ENCODE measurements at places on chromosomes 6 and 20.

GRCh38 chr6:130337534-130337933, 28.3 kb upstream of the TMEM200A start:
- DNase-seq, result no peak

DNA sequence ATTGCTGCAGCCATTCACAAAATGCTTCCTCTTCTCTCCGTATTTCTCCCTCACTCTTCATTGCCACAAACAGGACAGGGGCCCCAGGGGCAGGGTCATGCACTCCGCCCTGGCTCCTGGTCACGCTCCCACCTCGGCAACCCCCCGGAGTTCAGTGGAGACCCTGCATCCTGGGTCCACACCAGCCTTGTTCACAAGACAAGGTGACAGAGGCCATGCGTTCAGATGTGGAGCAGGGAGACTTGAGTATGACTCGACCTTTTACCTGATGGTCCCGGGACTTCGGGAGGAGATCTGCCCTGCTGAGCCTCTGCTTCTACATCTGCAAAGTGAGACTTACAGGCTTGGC, 49.4 kb downstream of the ANKRD60 start:
- no peak for DNase-seq

DNA sequence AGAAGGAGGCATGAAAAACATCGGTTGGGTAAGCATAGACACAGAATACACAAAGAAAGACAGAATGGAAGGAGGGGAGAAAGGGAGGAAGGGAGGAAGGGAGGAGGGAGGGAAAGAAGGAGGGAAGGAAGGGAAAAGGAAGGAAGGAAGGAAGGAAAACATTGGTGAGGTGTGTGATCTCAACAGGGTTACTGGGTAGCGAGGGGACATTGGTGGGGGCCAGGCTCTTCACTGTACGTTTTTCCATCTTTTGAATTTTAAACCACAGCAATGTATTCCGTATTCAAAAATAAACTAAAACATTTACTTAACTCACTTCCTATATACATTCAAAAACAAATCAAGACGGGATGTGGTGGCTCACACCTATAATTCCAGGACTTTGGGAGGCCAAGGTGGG, 20.7 kb upstream of the BPIFA2 start:
- no peak for DNase-seq

DNA sequence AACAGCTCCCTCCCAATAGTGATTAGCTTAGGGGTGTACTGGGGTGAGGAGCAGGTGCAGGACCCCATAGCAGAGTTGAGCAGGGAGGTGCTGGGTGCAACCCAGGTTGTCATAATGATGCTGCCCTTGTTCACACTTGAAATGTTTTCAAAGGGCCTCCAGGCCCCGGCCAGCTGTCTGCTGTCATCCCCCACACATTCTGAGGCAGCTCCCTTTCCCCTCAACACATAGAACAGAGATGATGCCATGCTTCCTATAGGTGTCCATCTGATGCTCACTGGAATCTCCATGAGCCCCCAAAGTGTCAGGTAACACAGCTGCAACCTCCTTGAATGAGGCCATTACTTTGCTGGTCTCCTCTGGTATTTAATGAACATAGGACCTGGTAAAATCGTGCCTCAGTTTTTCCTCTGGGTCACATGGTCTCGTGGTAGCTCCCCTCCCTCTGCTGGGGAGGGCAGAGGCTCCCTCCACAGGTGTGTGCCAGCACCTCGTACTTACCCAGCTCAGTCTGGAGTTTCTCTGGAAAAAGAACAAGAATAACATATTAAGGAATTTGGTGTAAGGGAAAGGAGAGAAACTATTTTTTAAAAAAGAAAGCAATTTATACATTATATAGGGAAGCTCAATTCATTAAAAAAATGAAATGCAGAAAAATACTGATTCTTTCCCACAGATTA, 5.6 kb downstream of the BTNL2 start:
- no peak for DNase-seq

GRCh38 chr20:25055711-25056495, 2.0 kb downstream of the ACSS1 start:
- DNase-seq, result no peak

- no peak for DNase-seq
Measured at GRCh38 chr6:163579880-163580295, 165.4 kb downstream of the QKI start.

- DNase-seq, result no peak
Measured at GRCh38 chr6:149701714-149702113, 16.2 kb downstream of the LATS1 start.

DNA sequence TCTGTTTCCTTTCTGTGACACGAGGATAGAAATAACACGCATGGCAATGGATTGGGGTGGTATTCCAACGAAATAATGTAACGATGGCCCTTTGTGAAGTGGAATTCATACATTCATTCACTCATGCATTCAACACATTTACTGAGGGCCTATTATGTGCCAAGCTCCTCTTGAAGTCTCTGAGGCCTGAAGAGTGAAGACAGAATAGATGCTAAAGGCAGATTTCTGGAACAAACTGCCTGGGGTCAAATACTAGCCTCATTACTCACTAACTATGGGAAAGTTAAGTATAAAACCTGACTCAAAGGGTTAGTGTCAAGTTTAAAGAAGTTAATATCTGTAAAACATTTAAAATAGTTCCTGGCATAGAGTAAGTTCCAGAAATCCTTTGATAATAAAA, 279.6 kb upstream of the SULF2 start:
- DNase-seq, result no peak

DNA sequence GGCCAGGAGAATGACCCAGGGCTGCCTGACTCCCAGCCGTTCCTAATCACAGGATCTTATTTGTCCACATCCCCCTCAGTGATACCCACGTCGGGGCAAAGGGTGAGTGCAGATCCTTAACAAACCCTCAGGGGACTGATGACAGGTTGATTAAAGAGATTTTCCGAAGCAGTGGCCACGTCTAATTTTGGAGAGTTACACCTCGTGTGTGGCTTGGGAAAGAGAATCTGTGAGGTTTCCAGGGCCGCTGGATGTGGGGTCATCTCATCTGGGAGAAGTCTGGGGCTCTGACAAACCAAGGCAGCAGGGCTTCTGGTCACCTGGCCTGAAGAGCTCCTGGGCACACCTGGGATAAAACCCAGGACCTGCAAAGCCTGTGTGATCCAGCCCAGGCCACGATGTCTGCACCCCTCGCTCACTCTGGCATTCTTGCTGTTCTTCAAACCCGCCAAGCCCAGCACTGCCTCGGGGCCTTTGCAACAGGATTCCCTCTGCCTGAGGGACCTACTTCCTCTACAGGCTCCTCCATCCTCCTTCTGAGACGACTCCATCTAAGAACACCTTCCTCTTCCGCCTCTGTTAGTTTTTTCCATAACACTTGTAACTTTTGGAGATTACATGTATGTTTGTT, 4.7 kb downstream of the JPH2 start:
- DNase-seq, result no peak

- DNase-seq, result no peak
Measured at GRCh38 chr6:157688275-157688959, 134.6 kb upstream of the SNX9 start.

GRCh38 chr6:156840606-156841005, 63.4 kb downstream of the ARID1B start:
- no peak for DNase-seq

GRCh38 chr6:8108031-8108660, 5.8 kb upstream of the EEF1E1 start:
- no peak for DNase-seq

GRCh38 chr6:27531772-27532459, 59.0 kb upstream of the ZNF184 start:
- DNase-seq, result no peak

- DNase-seq, result no peak
Measured at GRCh38 chr6:111576291-111576690, 29.4 kb downstream of the TRAF3IP2 start.

DNA sequence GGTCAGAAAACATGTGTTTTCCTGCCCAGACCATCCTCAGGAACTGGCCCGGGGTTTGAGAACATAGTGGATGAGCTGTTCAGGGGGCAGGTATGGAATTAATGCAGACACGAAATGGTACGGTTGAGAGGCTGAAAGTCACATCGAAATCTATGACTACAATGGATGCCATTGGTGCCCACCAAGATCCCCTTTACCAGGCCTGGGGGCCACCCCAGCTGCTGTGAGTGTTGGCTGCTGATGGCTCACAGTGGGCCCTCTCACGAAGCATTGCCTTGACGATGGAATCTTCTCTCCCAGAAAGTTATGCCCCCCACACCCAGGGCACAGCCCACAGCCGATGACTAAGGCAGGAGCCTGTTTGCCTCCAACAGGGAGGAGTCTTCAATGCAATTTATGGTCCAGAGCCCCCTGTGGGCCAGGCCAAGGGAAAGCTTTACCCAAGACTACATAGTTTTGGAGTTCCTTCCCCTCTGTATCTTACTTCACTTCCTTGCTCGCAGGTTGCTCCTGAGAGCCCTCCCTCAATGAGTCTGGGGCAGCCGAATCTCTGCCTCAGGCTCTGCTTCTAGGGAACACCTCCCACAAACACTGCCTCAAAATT, 92.6 kb downstream of the BFSP1 start:
- no peak for DNase-seq

DNA sequence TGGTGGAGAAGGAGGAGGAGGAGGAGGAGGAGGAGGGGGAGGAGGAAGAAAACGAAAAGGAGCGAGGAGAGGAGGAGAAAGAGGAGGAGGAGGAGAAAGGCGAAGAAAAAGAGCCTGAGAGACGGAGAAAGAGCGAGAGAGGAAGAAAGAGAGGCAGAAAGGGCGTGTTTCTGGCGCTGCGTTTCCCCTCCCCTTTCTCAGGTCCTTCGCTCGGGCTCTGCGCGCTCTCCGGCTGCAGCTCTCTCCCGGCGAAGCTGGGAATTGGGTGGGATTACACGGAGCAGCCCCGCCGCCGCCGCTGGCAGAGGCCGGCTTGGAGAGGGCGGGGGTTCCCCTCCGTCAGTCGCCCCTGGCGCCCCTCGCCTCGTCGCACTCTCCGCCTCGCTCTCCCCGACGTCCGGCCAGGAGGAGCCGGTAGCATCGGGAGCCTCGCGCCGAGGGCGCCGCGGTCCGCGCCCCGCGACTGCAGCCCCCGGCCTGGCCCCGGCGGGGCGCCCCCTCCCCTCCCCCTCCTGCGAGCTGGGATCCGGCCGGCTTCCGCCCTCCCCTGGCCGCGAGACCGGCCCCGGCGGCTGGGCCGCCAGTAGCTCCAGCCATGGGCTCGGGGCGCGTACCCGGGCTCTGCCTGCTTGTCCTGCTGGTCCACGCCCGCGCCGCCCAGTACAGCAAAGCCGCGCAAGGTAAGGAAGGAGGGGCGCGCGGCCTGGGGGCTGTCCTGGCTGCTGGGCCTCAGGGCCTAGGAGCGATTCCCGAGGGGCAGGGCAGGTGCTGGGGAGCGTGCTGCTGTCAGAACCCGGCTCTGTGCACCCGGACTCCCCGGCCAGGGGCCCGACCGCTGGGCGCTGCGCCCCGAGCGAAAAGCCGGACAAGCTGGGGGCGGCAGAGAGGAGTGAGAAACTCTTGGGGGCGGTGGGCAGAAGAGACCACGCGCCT, at the start of gene SCUBE3:
Gene SCUBE3, plus strand, starts transcription at position 133 of the 933 bp plus-strand sequence. Its CDS starts 463 bp downstream, at position 596.
- DNase-seq, result no peak

Data from CD4-positive, alpha-beta T cell treated with Interleukin-4 for 1 hour (primary cell).